Activated CD8-positive, alpha-beta T cell treated with anti-CD3 and anti-CD28 coated beads, Interleukin-2, amount 10 ng/mL, durations not matched to agents 7 days and 5 days (primary cell): ENCODE measurements at places on chromosomes 12 and 14. TPM values are rescaled to one million over a fixed set of nuclear protein-coding genes. Genes with fewer than 3 reads are reported as not detected.
A peak's percentile ranks its signal among the peaks of the same experiment; 100 is the strongest.

- peak; percentile 8 for DNase-seq
These were observed 73.5 kb upstream of the VASH1 start for GRCh38 chr14:76687611-76688382.

DNA sequence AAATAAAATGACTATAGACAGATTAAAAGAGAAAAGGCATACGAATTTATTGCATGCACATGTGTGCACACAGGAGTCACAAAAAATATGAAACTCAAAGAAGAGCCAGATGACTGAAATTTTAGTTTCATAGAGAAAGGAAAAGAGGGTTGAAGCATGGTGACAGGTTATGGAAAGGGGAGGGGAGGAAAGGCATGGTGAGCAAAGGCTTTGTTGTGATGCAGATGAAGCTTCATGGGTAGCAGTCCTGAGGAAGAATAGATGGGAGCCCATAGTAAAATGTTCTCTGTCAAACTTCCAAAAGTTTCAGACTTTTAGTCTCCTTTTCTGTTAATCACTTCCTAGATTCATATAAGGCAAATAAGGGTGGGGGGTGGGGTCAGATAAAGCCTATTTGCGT, 612.7 kb upstream of the ATP2B1 start:
- DNase-seq = no peak

STAT6 gene
- 189 TPM for total RNA-seq

- no peak for DNase-seq
These were observed 87.9 kb upstream of the IGF1 start for GRCh38 chr12:102568276-102568675.

GRCh38 chr12:56801661-56802622, 38.8 kb downstream of the HSD17B6 start:
- no peak for DNase-seq

ENDOU gene
- total RNA-seq = not detected

TCL1B gene
- not detected for total RNA-seq

GRCh38 chr14:70358631-70359030, 852 bp downstream of the COX16 start:
- no peak for DNase-seq

AMDHD1 gene
- 1.3 TPM for total RNA-seq

- DNase-seq = peak; percentile 72
These were observed 21.0 kb downstream of the EEA1 start for GRCh38 chr12:92908108-92908507.

DNA sequence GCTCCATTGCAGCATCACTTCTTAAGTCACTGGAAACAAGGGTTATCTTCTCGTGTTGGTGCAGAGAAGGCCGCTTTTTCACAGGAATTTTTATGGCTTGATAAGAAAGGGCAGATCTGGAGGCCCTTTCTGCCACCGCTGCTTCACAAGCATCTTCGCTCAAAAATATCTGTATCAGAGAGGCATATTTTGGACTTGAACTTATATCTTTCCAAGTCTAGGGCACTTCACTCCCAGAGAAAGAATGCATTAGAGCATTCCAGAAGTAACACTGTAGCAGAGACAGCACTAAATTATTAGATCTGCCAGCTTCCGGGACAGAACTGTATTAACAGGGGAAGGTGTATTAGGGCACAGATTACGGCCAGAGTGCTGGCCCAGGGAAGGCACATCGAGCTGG, 151.7 kb upstream of the AMIGO2 start:
- no peak for DNase-seq

GRCh38 chr12:105482951-105483350, 152.5 kb downstream of the C12orf75 start:
- DNase-seq = no peak

DNA sequence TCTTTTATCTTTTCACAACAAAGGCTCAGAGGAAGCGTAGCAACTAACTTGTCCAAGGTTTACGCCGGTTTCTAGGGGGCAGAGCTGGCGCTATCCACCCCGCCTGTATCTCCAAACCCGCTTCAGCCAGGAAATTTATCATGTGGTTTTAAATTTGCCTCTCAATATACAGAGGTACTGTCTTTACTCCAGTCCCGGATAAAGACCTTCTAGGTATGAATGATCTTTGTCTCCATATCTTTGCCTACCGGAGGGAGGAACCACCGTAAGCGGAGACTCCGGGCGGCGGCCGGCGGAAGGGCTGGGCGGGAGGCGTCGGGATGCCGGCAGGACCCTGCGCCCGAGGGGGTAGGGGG, 693 bp upstream of the RIMKLB start:
- DNase-seq = peak; percentile 37

KLRD1 gene
- 8.8 TPM for total RNA-seq

GRCh38 chr12:51371295-51371953, 19.8 kb downstream of the GALNT6 start:
- no peak for DNase-seq

DNA sequence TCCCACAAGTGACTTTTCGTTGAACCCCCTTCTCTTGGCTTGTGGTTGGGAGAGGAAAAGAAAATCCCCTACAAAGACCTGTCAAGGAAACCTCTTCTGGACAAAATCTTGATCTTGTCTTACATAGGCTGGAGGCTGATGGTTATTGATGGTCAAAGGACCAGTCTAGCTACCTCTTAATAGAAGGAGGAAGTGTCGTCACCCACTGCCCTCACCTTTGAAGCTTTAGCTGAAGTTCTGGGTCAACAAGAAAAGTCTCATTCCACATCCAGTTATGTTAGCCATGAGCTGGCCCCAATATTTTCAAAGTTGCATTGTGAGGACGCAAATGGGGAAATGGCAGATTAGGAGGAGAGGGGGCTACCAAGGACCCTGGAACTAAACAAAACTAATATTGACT, 6.2 kb upstream of the KSR2 start:
- DNase-seq = no peak

TMEM253 gene
- total RNA-seq = not detected

DNA sequence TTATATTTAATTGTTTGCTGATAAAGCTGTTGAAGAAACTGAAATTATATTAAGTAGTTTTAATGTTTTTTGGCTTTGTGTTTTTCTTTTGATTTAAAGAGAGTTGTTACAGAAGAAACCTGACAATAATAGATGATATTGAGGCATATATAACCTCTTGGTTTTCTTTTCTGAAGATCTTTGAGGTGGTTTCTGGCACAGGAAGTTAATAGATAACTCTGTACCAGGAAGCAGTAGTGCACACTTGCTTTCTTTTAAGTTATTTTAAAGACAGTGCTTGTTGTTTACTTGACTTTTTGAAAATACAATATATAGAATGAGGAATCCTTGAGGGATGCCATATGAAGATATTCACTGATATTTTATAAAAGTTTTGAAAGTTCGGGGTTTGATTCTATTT, 209.0 kb upstream of the FBXO33 start:
- DNase-seq = no peak

- no peak for DNase-seq
These were observed 360.5 kb upstream of the TMPO start for GRCh38 chr12:98154850-98155249.

DNA sequence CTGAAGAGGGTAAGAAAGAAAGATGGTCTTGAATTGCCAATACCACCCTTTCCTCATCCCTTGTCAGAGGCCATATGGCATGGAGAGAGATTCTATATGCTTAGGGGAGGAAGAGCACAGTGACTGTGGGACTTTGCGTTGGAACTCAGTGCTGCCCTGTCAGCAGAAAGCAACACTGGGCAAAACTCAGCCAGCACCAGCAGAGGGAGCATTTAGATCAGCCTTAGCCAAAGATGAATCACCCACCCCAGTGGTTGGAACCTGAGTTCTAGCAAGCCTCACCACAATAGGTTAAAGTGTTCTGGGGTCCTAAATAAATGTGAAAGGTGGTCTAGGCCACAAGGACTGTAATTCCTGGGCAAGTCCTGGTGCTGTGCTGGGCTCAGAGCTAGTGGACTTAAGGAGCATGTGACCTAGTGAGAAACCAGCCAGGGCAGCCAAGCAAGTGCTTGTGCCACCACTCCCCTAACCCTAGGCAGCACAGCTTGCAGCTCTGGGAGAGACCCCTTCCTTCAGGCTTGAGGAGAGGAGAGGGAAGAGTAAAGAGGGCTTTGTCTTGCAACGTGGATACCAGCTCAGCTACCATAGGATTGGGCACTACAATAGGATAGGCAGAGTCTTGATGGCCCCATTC, 11.4 kb upstream of the BCAT1 start:
- peak; percentile 61 for DNase-seq

DNA sequence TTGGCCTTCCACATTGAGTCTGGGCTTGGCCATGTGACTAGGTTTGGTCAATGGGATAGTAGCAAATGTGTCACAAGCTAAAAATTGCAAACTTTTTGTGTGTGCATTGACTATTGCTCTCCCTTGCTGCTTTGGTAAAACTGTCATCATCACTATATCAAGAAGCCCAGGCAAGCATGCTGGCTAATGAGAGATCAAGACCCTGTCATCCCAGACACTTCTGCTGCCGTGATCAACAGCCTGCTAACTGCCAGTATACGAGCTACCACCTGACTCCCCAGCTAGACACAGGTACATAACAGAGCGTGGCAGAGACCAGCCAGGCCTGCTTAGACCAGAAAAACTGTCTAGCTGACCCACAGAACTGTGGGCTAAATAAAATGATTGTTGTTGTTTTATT, 456.7 kb upstream of the DCN start:
- DNase-seq = no peak

- no peak for DNase-seq
These were observed 12.8 kb upstream of the PLEKHG3 start for GRCh38 chr14:64691376-64691775.

LMO3 gene
- total RNA-seq = not detected

VRTN gene
- not detected for total RNA-seq

DNA sequence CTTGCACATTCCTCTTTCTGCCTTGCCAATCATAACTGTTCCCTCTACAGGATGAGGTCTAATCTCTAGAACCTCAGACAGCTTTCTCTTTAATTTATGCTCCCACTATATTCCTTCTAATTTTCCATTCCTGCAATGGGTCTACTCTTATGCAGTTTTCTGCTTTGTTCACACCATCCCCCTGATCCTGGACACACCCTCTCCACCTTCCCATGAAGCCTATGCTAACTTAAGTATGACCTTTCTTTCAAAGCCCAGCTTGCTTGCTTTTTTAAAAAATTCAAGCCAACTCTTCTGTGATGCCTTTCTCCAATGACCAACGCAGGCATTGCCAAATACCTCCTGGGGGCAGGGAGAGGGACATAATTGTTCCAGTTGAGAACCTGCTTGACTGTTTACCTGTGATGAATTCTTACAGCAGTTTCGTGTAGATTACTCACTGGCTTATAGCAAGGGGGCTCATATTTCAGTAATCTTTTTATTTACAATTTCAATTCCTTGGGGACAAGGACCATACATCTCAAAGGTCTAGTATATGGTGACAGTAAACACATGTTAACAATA, 7.8 kb downstream of the SLC38A1 start:
- DNase-seq = no peak

DNA sequence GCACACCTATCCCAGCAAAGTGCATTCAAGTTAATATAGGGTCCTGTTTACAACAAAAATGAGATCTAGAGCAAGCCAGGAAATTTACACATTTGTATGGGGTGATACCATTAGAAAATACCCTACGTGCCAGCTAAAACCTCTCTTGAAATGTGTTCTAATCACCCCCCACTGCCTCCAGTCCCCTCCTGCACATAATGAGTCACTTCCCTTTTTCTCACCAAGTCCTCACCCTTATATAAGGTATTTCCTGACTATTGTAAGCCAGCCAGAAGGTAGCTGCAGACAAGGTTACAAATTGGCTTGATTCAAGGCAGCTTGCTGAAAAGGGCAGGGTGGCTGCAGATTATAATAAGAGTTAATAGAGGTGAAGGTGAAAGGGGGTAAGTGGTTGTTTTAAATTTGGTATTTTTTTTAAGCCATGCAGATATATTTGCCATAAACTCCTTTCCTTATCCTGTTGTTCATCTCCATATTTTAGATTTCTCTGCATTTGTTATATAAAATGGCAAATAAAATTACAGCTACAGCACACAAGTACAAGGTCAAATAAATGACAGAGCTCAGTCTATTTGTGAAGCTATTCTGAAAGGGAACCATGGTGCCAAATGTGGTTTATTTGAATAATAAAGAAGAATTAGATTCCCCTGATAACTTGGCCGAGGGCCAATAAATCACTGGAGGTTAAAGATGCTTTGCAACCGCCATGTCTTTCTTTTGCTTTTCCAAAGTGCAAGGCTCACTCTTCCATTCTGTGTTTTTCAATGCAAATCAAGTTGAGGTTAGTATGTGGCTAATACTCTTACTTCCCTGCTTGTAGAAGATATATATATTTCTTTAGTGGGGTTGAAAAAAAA, 385.9 kb downstream of the EGLN3 start:
- DNase-seq = no peak

- no peak for DNase-seq
These were observed 83.2 kb downstream of the LMNTD1 start for GRCh38 chr12:25469861-25470260.

IQSEC3 gene
- total RNA-seq = 1.7 TPM

- DNase-seq = no peak
These were observed 527.2 kb downstream of the NRXN3 start for GRCh38 chr14:78697341-78697740.

GRCh38 chr12:131862994-131863710, 31.3 kb upstream of the ULK1 start:
- no peak for DNase-seq

DNA sequence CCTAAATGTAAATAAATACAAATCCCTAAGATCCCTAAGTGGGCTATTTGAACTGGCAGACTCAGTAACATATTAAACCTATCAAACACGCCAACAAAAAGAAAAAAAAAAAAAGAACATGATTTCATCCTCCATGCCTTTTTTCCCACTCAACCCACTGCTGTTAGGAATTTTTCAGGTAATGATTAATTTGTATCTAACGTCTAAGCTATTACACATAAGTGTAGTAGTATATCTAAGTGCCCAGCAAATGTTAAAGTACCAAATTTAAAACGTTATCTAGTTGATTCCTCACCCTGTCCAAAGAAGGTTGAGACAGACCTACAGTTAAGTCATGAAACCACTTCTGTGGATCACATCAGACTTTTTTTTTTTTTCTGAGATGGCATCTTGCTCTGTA, 16.4 kb upstream of the ARID4A start:
- DNase-seq = no peak

DNA sequence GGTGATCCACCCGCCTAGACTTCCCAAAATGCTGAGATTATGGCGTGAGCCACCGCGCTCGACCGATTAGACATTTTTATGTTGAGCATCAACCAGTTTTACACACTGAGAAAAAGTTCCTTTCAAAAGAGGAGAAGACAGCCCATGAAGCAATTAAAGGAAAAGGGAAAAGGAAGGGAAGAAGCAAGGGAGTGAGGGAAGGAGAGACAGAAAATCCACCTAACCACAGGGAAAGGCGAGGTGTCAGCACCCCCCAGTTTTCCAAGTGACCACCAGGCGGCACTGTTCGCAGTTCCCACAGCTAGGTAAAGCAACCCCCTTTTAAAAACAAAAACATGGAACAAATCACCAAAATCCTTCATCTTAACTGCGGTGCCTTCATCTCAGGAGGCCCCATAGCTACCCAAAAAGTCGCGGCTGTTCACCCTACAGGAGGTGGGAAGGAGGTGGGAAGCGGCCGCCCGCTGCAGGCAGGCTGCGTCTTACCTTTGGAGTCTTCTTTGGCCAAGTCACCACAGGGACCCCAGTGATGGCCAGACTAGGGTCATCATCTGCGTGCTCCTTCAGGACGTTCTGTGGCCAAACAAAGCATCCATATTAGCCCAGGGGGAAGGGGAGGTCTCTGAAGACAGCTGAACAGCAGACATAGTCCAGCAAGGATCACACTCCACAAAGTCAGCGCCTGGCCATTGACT, 86.6 kb downstream of the KDM2B start:
- peak; percentile 68 for DNase-seq
